Stimulated activated CD4-positive, alpha-beta T cell treated with anti-CD3 and anti-CD28 coated beads, Interleukin-12 subunit alpha, Interleukin-12 subunit beta, amount 100 ng/mL, for 48 hours (primary cell): ENCODE measurements at places on chromosomes 6 and 20.
A peak's percentile ranks its signal among the peaks of the same experiment; 100 is the strongest.

- no peak for DNase-seq
These were observed 40.3 kb downstream of the TRERF1 start for GRCh38 chr6:42411406-42411805.

DNA sequence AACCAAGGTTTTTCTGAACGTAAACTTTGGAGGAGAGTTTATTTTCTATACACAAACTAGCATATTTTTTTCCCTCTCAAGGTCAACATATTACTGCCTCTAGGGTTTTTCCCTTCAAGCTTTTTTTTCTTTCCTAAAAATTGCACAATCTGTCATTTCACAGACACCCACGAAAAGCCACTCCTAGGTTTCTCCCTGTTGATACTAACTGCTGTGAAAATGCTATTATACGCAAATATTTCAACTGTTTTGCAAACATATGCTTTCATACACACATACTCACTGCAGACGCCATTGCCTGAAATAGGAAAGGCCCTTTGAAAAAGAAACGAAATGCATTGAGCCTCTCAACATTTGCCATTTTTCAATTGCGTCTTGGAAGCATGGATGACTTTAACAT lies 333.0 kb downstream of the CD83 start:
- no peak for DNase-seq

- DNase-seq = no peak
These were observed 68.3 kb downstream of the IMPG1 start for GRCh38 chr6:76004202-76004601.

DNA sequence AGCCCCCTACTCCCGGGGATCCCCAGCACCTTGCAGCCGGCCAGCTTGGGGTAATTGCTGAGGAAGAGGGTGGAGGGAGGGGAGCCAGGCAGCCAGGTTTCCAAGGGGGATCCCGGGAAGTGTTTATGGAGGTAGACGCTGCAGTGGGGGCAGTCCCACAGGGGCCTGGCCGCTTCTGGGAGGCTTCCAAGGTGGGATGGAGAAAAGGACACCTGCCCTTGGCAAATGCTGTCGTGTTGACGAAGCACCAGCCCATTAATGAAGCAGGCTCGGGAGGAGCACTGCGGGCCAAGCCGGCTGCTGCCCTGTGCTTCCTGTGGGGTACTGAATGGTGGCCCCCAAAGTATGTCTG lies 82.4 kb downstream of the TMEM242 start:
- DNase-seq = no peak

DNA sequence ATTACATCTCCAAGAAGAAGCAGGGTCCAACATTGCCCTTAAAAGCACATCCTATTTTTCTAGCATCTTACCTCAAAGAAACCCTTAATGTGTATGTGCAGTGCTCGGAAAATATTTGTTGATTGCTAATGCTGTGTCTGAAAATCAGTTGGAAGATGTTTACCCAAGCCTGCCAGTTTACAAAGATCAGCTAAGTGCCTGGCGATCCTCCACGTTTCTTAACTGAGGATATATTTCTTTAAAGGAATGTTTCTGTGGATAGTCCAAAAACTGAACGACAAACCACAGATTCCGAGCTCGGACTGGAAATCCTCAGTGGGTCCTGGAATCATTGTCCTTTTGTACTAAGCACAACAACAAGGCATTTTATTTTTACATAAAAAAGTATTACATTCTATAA lies 595.7 kb upstream of the ARID1B start:
- DNase-seq = no peak

- DNase-seq = no peak
These were observed 38.0 kb downstream of the TGM3 start for GRCh38 chr20:2333821-2334220.

- no peak for DNase-seq
These were observed 332.9 kb upstream of the PRDM1 start for GRCh38 chr6:105753207-105753606.

GRCh38 chr6:13877051-13877450 lies 47.7 kb upstream of the RNF182 start:
- no peak for DNase-seq

DNA sequence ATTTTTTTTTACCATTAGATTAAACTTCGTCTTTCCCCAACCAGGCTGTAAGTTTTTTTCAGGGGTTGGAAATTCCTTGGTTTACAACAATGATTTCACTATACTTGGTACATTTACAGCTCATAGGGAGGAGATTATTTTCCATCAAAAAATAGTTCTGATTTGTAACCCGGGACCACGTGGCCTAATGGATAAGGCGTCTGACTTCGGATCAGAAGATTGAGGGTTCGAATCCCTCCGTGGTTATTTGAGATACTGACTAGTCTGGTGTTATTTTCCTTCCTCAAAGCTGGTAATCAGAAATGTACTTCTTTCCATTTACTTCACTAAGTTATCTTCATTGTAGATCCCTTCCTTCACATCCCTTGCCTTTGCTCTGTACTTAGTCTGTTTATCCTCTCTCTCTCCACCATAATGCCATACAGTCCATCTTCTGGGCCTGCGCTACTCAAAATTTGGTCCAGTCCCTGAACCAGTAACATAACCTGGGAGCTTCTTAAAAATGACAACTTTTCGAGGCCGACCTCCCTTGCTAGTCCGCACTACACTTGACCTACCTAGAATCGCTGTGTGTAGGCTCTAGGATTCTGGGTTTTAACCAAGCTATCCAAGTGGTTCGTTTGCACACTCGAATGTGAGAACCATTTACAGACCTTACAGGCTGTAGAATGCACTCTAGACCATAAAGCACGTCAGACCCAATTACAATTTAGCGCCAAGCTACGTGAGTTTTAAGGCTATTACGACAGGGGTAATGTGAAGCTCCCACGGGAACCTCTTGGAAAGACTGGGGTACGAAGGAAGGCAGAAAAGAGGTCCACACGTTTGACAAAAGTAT lies 42.1 kb upstream of the BTN3A2 start:
- peak; percentile 94 for DNase-seq

DNA sequence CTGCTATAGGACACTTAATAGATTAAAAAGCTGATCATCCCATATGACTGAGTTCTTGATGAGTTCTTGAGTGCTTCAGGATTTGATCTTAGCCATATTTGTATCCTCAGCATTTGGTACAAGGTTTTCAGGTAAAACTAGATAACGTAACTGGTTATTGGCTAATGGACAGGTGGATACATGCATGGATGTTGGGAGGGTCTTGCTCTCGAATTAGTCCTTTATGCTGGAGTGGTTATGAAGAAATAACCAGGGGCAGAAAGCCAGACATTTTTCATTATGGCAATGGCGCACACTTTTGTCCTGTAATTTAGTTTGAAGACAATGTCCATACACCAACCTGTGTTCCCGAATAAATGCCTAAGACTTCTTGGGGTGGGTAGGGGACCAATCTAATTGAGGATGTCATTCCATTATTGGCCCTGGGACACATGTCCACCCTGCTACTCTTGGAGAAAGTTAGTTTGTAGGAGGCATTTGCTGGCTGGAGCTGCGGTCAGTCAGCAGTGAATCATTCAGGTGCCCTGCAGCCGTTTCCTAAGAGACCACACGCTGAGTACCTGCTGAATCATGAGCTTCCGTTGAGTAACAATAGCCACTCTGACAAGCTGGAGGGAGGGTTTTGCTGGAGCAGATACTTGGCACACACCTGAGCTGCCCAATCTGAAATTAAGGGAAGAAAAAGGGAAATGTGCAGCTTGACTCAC lies 194.4 kb downstream of the FOXA2 start:
- no peak for DNase-seq

GRCh38 chr6:136860043-136860442 lies 37.7 kb downstream of the PEX7 start:
- DNase-seq = no peak
